ENCODE measurements at places on chromosomes 1 and 21.

GRCh38 chr1:39574646-39575045 is 1.9 kb downstream of the PABPC4 start:
- no peak for DNase-seq

- no peak for DNase-seq
Measured at GRCh38 chr1:30864681-30865080, 43.9 kb downstream of the SDC3 start.

GRCh38 chr21:29256126-29256910 is 42.4 kb upstream of the BACH1 start:
- no peak for DNase-seq

- no peak for DNase-seq
Measured at GRCh38 chr1:74463333-74463988, 49.0 kb downstream of the LRRC53 start.

- DNase-seq: no peak
Measured at GRCh38 chr21:41662761-41663160, 104.1 kb downstream of the RIPK4 start.

DNA sequence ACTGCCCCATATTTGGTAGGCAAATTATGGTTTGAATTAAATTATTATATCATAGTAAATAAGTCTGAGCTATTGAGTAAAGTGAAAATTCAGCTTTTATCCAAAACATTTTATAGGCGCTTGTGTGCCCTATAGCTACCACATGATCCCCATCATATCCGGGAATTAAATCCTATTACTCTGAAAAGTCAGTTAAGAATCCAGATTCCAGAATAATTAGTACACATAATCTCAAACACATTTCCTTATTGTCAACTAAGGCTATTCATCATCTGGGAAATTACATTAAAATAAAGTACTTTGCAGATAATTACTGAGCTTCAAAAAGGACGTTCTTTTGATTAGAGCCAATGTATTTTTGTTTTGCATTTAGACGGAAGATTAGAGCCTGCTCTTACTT is 72.3 kb downstream of the CTH start:
- no peak for DNase-seq

Measured in lower lobe of right lung (tissue), 2 donors.